Fibroblast of lung (primary cell): ENCODE measurements at places on chromosomes 13 and 19. TPM values are rescaled to one million over a fixed set of nuclear protein-coding genes. Genes with fewer than 3 reads are reported as not detected.

DNA sequence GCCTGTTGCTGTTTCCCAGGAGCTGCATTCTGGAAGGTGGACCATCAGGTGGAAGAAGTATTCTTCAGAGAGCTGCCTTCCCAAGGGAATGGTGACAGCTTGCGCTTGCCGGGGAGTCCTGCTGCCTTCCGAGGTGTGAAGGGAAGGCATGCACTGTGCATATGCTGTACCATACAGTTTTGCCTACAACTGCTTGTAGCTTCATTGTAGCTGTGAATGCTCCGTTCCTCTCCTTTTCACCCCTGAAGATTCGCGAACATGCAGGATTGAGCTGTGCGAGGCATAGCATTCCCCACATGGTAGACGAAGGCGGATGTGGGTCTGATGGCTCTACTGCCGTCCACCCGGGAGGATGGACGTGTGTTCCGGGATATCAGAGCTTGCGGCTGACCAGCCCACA, 243.2 kb upstream of the TSHZ3 start:
- H3K27ac ChIP-seq: no peak overlapping the region
- no peaks in the 10 kb centered on the region for H3K36me3 ChIP-seq
- H3K4me3 ChIP-seq: no peak overlapping the region
- DNase-seq: no peak

- no peaks in the 10 kb centered on the region for H3K4me1 ChIP-seq
- H3K27ac ChIP-seq: no peak overlapping the region
- no peaks in the 10 kb centered on the region for H3K36me3 ChIP-seq
- DNase-seq: no peak
- H3K4me3 ChIP-seq: no peak overlapping the region
Observed at GRCh38 chr13:93552596-93552995, 326.0 kb downstream of the GPC6 start.

DNA sequence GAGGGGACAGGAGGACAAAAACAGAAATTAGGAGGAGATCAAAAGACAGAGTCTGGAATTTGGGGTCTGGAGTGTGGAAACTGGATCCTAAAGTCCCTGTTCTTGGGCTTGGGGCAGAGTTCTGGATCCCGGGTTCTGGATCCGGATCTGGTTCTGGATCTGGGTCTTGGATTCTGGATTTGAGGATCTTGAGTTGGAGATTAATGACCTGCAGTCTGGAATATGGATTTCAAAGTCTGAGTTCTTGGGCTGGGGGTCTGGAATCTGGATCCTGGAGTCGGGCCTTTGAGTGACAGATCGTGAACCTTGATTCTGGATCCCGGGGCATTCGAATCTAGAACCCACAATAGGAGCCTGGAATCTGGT, 411 bp upstream of the KLK15 start:
- no peaks in the 10 kb centered on the region for H3K36me3 ChIP-seq
- H3K27me3 ChIP-seq: no peaks in the 10 kb centered on the region
- H3K4me3 ChIP-seq: no peak overlapping the region
- no peaks in the 10 kb centered on the region for H3K4me1 ChIP-seq
- H3K27ac ChIP-seq: no peak overlapping the region

DNA sequence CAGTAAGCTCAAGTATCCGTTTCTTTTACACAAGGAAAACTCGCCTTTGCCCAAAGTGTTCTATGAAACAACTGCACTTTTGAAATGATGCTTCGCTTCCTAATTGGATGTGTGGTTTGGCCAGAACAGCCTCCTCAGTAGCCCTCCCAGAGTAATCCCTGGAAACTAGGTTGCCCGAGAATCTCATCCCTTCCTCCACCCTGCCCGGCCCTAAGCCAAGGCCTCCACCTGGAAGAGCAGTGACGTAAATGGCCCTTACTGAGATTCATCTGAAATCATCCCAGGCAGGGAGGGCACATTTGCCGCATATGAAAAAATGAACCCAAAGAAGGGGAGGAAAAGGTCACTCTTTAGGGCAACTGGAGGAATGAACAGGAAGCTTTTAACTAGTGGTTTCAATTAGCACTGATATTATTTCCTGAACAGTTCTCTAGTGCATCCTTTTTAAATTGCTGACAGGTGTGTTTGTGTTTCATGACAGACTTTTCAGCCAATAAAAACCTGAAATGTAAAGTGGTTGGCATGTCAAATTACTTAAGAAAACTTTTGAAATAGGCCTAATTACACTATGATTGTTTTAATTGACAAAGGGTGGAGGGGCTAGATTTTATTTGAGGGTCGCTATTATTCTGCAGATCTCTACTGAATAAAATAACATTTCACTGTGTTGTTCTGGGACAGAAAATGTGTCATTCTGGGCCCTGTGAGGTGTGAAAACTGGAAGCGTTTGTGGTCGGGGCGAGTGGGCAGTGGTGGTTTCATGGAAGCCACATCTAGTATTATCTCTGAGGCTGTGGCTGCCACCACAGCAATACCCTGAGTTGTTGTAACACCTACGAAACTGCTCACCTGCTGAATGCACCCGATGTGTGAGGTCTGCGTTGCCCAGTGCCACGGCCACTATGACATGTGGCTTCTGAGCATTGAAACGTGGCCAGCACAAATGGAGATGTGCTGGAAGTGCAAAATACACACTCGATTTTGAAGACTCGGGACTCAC, 112.1 kb downstream of the ZIC5 start:
- no peak for DNase-seq
- no peaks in the 10 kb centered on the region for H3K4me1 ChIP-seq
- H3K36me3 ChIP-seq: no peaks in the 10 kb centered on the region
- H3K4me3 ChIP-seq: no peak overlapping the region

DNA sequence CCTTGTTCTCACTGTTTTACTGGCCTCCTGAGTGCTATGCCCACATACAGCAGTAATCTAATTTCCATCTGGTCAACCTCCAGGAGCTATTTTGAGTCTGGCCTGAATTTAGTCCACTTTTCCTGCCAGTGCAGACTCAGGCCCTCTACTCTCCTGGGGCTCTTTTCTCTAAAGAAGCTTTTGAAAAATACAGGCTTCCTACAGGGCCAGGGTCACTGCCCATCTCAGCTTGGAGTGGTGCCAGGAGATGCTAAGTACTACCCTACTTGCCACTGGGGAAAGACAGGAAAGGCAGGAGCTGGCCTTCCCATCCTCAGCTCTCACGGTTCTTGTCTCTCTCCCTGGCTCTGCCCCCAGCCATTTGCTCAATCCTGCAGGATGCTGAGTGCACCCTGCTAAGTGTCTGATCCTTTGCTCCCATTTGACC, 101.7 kb upstream of the SERP2 start:
- no peaks in the 10 kb centered on the region for H3K36me3 ChIP-seq
- no peaks in the 10 kb centered on the region for H3K27me3 ChIP-seq
- H3K4me1 ChIP-seq: peaks cover 28% of the 10 kb centered on the region
- DNase-seq: no peak

- peak; percentile 3 for DNase-seq
- H3K27ac ChIP-seq: no peak overlapping the region
- no peaks in the 10 kb centered on the region for H3K27me3 ChIP-seq
- no peaks in the 10 kb centered on the region for H3K4me1 ChIP-seq
Observed at GRCh38 chr13:27500806-27501534, 50.6 kb upstream of the MTIF3 start.

- H3K27ac ChIP-seq: no peak overlapping the region
- DNase-seq: no peak
- H3K36me3 ChIP-seq: no peaks in the 10 kb centered on the region
- no peaks in the 10 kb centered on the region for H3K4me1 ChIP-seq
- H3K27me3 ChIP-seq: no peaks in the 10 kb centered on the region
Observed at GRCh38 chr13:78131346-78131745, 212.7 kb upstream of the EDNRB start.

DNA sequence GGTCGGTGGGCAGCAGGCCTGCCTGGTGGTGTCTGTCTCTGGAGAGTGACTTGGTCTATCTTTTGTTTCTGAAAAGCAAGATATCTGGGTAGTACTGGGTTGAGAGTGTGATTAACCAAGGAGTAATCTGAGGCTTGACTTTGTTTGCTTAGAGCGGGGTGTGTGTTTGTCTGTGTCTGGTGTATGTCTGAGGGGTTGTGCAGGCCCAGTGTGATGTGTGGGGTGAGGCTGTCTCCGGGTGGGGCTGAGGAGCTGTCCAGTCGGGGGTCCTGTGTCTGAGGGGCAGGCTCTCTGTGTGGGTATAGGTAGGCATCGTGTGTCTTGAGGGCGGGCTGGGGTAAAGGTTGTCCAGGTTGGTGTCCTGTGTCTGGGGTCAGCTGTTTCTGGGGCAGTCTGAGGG, 11.1 kb upstream of the TIMM50 start:
- H3K4me1 ChIP-seq: no peaks in the 10 kb centered on the region
- H3K27ac ChIP-seq: no peak overlapping the region
- H3K36me3 ChIP-seq: peaks cover 59% of the 10 kb centered on the region
- no peak for DNase-seq

DNA sequence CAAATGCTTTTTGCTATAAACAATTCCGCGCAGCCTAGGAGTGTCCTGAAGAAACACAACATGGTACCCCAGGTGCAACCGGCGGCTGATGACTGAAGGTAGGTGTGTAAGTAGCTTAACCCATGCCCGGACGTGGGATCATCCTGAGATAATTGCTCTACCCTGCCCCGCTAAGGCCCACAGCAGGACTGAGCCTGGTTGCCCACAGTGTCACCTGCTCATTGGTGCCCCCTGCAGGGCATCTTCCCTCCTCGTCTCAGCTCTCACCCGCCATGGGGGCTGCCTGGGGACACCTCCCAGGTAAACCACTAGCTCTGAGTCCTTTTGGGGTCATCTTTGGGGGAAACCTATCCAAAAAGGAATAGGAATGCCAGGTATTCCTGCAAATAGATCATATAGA, 22.3 kb downstream of the TMEM161A start:
- H3K4me1 ChIP-seq: no peaks in the 10 kb centered on the region
- no peak overlapping the region for H3K27ac ChIP-seq
- no peak for DNase-seq
- H3K36me3 ChIP-seq: peaks cover 3% of the 10 kb centered on the region
- H3K27me3 ChIP-seq: no peaks in the 10 kb centered on the region
- no peak overlapping the region for H3K4me3 ChIP-seq

DNA sequence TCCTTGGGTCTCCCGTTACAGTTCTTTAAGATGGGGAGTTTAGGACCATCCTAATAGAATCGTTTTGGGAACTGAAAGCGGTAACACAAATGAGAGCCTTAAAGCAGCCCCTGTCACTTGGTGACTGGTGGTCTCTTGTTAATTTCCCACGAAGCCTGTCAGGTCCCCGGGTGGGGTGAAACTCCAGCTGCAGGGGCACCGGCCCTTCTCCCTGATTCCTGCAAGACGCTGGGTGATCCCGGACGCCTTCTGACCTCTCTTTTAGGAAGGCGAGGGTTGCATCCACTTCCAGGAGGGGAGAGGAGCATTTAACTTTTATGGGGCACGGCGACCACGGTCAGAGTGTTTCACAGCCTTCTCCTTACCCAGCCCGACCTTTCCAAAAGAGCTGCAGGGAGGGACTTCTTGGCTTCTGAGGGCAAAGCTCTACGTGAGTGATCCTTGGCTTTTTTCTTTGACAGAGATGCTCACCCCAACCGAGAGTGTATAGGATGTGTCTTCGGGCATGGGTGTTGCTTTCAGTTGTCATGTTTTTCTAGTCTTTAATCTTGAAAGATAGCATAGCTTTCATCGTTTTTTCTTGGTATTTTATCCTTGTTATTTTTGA, 688 bp downstream of the ZNF225 start:
- peak overlapping the region; percentile 92 for H3K27ac ChIP-seq
- H3K27me3 ChIP-seq: no peaks in the 10 kb centered on the region
- H3K4me1 ChIP-seq: no peaks in the 10 kb centered on the region
- no peak for DNase-seq

- no peak overlapping the region for H3K27ac ChIP-seq
- H3K4me1 ChIP-seq: no peaks in the 10 kb centered on the region
- no peak overlapping the region for H3K4me3 ChIP-seq
- DNase-seq: no peak
Observed at GRCh38 chr13:22061371-22061805, 390.5 kb downstream of the FGF9 start.

- no peak overlapping the region for H3K4me3 ChIP-seq
- no peak for DNase-seq
- H3K4me1 ChIP-seq: peaks cover 17% of the 10 kb centered on the region
- H3K27ac ChIP-seq: no peak overlapping the region
- no peaks in the 10 kb centered on the region for H3K36me3 ChIP-seq
Observed at GRCh38 chr19:46911456-46911855, 50.7 kb downstream of the ARHGAP35 start.

GRCh38 chr13:52600666-52601065, 41.6 kb upstream of the HNRNPA1L2 start:
- H3K27ac ChIP-seq: no peak overlapping the region
- no peak overlapping the region for H3K4me3 ChIP-seq
- peak; percentile 35 for DNase-seq
- no peaks in the 10 kb centered on the region for H3K4me1 ChIP-seq
- H3K27me3 ChIP-seq: no peaks in the 10 kb centered on the region
- H3K36me3 ChIP-seq: no peaks in the 10 kb centered on the region

DNA sequence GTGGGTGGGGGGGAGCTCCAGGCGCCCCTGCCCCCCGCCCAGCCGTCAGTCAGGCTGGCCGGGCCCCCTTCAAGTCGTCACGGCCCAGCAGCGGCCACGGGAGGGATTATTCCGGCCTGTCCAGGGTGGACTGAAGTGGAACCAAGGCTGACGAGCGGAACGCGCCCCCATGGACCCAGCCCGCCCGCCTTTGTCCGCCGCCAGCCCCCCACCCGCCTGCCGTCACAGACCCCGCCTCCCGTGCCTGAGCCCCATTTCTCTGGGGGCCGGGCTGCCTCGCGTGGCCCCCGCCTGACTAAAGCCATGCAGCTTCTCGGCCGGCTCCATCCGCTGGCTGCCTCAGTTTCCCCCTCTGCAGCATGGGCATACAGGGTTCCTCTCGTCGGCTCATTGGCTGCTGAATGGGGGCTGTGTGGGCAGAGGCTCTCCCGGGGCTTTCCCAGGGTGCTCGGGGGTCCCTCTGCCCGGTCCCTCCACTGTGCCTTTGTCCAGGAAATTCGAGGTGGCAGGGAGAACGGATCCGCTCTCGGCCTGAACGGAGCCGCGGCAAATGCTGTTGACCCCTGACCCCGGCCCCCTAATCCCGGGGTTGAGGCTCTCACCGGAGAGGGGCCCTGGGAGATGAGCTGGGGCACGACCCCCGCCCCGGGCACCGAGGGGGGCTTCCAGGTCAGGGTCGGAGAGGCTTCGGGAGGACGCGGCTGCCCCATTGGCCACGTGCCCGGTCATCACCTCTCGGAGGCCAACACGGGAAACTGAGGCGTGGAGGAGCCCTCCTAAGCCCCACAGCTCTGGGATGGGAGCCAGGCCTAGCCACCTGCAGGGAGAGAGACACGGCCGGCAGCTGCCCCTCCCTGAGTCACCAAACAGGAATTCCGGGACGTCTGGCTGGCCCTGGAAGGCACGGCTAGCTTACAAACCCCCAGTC, 27.4 kb downstream of the EFNA2 start:
- H3K4me3 ChIP-seq: no peak overlapping the region
- H3K27ac ChIP-seq: no peak overlapping the region
- H3K4me1 ChIP-seq: no peaks in the 10 kb centered on the region

RFPL4A gene
- total RNA-seq: not detected in 2 replicates

CFAP97D2 gene
- not detected in 2 replicates for total RNA-seq

KIRREL2 gene
- total RNA-seq: under 0.01 TPM in 1 of 2 replicates, not detected in the other

POSTN gene
- 38.0 and 221 TPM in 2 replicates for total RNA-seq

ATP4B gene
- total RNA-seq: not detected in 2 replicates

ZNF497 gene
- 1.5 and 2.5 TPM in 2 replicates for total RNA-seq

LGALS13 gene
- total RNA-seq: not detected in 2 replicates

CFD gene
- total RNA-seq: 18.8 and 206 TPM in 2 replicates

WASF3 gene
- total RNA-seq: 16.2 and 18.2 TPM in 2 replicates
